ENCODE measurements at places on chromosomes 12 and 14.

GRCh38 chr12:9741726-9742125 is 8.8 kb upstream of the CLECL1 start:
- peak; percentile 72 for DNase-seq

DNA sequence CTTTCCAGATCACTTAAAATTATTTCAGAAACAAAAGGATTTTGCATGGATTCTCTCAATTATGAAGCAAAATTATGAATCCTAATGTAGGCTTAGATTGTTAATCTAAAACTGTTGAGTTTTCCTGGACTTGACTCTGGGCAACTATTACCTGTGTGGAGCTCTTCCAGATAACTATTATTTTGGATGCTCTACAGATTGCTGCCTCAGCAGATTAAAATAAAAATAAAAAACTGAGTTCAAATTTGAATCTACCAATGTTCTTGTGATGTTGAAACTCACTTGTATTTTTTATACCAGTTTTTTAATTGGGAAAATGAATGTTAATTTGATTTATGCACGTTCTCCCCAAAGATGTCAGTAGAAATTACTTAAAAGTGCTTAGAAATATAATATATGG is 120.5 kb upstream of the NAV3 start:
- no peak for DNase-seq

- DNase-seq, result no peak
Measured at GRCh38 chr14:90405755-90406154, 8.9 kb downstream of the CALM1 start.

- peak; percentile 32 for DNase-seq
Measured at GRCh38 chr14:63632932-63633514, 8.6 kb downstream of the WDR89 start.

GRCh38 chr12:121278169-121279070 is 18.1 kb downstream of the CAMKK2 start:
- DNase-seq, result no peak

DNA sequence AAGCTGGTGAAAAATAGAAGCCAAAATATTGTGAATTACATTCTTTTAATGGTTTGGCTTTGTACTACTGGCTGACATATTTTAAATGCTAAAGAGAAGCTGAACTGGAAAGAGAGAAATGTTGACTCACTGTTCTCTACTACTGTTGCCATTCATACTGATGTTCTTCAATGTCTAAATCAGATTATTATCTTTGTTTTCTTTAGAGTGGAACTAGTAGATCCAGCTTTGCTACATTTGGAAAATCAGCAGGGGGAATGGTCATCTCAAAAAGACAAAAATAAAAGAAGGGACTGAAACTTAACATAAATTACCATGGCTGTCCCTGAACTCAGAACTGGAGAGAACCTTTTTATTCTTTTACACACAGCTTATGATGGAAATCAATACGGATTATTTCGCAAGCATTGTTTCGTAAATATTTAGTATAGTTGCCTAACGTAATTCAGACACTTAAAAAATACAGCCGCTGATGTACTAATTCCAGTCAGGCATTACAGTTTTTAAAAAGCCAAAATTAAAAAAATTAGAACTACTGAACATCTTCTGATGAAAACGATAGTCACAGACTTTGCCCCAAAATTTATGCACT is 76.3 kb upstream of the OTX2 start:
- no peak for DNase-seq

DNA sequence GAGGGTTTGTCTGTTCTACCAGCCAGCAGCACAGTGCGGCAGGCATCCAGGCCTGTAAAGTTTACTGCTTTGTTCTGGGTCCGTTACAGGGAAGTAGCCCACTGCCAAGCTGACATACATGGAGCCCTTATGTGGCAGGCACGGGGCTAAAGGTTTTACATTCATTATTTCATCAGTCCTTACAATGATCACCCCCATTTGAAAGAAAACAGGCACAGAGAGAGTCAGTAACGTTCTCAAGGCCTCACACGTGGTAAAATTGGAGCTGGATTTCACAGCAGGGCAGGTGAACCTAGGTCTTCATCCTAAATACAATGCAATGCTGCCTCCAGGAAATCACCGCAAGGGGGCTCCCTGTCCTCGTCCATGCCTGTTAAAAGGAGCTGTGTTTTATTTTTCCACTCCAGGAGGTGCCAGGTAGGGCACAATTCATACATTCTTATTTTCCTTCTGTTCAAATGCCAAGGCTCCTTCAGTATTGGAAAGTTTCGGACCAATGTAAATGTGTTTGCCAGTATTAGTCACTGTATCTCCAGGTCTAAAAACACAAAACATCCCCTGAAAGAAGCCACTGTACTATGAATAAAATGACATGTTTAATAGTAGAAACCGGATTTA is 172.2 kb upstream of the GZMB start:
- peak; percentile 45 for DNase-seq

- DNase-seq, result peak; percentile 89
Measured at GRCh38 chr12:4269279-4269991, 4.1 kb upstream of the CCND2 start.

DNA sequence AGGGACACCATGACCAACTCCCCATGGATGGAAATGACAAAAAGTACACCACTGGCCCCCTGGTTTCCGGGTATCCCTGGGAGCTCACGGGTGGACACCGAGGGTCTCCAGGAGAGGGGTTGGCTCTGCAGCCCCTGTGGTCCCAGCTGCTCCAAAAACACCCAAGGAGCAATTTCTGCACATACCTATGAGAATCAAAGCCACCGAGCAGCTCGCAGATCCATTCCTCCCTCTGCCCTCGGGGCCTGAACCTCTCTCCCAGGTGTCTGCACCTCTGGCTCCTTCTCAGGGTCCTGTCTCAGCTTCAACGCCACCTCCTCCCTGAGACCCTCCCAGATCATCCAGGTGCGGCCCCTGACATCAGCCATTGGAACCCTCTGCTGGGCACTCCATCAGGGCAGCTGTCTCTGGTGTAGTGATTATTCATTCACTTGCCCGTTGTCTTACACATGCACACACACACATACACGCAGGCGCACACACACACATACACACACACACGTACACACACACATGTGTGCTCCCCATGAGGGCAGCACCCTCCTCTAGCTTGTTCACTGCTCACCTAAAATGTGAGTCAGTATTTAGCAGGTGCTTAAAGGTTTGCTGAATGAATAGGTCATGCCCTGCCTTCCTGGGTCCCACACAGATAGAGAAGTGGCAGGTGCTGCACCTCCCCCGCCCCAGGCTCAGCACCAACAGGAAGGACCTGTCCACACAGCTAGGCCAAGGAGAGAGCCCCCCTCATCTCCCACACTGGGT is 5.9 kb downstream of the RIMBP2 start:
- no peak for DNase-seq

DNA sequence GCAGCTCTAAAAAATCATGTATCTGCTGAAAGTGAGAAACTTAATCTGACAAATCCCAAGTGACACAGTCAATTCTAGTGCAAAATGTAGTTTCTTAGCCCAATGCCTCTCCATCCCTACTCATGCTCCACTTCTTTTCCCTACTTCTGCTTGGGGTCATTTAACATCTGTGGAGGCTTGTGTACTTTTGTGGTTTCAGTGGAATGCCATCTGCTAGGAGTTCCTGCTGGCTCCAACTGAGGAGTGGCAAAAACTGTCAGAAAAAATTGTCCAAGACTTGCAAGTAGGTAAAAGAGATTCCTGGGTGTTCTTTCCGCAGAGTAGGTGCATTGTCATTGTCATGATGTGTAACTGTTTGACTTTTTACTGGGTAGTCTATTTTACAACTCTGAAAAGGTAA is 12.5 kb upstream of the AVPR1A start:
- DNase-seq, result no peak

GRCh38 chr12:72631926-72632685 is 359.9 kb downstream of the TRHDE start:
- no peak for DNase-seq

DNA sequence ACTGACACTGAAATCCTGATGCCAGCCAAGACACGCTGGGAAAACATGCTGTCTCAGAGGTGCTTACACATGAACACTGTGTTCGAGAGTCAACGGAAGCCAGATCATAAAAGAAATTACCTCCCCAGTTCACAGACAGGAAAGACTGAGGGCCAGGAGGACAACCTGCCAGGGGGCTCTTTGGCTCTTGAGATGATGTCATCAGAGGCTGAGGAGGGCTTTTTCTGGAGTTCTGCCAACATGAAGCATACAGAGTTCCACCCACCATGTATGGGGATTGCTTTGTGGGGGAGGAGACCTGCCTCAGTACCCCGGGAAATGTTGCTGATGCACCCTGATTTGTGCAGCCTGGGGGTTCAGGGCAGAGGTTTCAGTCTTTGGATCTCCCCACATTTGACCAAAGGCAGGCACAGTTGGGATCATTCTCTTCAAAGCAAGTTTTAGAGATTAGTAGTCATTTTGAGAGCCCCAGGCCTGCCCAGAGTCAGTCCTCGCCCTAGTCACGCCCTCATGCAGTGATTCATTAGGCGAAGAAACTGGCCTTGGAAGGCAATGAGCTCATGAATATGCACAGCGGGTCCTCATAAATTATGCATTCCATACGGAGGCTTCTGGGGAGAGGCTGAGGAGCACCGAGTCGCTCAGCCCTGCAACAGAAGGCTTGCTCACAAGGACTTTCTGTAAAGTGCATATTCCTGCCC is 34.9 kb upstream of the EML1 start:
- DNase-seq, result no peak

- DNase-seq, result no peak
Measured at GRCh38 chr14:40599725-40600124, 1007.0 kb upstream of the LRFN5 start.

DNA sequence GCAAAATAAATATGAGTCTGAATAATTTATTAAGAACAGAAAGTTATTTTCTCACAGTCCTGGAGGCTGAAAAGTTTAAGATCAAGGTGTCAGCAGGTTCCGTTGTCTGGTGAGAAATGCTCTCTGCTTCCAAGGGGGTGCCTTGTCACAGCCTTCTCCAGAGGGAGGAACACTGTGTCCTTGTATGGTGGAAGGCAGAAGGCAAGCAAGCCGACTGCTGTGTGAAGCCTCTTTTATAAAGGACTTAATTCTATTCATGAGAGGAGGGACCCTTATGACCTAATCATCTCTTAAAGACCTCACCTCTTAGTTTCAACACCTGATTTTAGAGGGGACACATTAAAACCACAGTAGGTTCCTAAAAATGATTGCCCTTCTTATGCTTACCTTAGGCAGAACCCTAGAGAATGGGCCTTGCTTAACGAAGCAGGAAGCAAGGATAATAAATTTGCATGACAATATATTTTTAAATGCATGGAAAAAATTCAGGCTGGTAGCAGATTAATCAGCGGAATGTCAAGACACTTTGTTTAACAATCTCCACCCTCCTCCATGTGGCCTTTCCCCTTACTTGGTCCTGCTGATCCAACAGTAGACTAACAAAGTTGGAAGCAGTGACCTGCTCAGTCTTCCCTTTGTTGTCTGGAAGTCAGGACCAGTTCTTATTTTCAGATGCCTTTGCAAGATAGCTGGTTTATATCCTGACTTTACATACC is 154.9 kb downstream of the DYRK2 start:
- DNase-seq, result no peak
